Cortex of kidney (tissue), 1 donor: ENCODE measurements at places on chromosomes 2 and 18.

- DNase-seq: no peak
These were observed 46.1 kb downstream of the SRD5A2 start for GRCh38 chr2:31534636-31535035.

DNA sequence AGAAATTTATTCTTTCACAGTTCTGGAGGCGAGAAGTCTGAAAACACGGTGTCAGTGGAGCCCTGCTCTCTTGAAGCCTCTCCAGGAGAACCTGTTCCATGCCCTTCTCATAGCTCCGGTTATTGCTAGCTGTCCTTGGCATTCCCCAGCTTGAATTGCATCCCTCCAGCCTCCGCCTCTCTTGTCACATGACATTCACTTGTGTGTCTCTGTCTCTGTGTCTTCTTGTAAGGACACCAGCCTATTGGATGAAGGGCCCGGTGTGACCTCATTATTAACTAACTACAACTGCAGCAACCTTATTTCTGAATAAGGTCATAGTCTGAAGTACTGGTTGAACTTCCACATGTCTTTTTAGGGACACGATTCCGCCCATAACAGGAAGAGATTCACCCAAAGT is 4.5 kb upstream of the PRSS56 start:
- DNase-seq: no peak

DNA sequence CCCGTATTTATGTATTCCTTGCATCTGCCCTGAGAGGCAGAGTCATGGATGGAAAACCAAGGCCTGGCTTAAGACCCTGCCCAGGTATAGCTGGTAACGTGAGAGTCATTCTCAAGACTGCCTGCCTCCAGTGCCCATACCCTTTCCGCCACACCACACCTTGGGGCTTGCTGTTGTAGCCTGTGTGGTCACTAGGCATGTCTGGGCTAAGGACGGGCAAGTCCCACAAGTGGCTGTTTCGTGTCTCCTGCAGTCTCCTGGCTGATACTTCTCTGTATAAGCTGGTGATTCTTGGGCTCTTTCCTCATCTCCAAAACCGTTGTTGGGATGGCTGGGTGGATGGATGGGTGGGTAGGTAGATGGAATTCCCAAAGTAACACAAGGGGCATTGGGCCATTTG is 269.8 kb downstream of the KLHL29 start:
- no peak for DNase-seq

GRCh38 chr2:129793431-129793902 is 186.0 kb upstream of the RAB6C start:
- no peak for DNase-seq

- no peak for DNase-seq
These were observed 2.9 kb downstream of the LRATD1 start for GRCh38 chr2:14635391-14635871.

GRCh38 chr2:12514631-12515437 is 201.9 kb upstream of the TRIB2 start:
- DNase-seq: no peak
